ENCODE measurements at places on chromosomes 5 and 9.
A peak's percentile ranks its signal among the peaks of the same experiment; 100 is the strongest.

DNA sequence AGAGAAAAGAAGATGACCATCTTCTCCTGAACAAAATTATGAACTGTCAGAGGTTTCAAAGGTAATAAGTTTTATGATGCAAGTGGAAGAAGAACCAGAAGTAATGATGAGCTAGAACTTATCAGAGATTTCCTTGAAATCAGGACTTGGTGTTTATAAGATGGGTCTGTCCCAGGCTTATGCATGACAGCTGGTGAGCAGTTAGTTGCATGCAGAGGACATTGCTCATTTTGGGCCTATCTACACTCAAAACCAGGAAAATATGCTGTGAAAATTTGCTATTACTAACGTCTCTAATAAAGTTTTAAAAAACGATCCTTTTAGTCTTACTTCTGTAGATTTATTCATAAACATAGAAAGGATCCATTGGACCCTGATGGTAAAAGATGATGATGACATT, 6.6 kb upstream of the STC2 start:
- no peak for DNase-seq

DNA sequence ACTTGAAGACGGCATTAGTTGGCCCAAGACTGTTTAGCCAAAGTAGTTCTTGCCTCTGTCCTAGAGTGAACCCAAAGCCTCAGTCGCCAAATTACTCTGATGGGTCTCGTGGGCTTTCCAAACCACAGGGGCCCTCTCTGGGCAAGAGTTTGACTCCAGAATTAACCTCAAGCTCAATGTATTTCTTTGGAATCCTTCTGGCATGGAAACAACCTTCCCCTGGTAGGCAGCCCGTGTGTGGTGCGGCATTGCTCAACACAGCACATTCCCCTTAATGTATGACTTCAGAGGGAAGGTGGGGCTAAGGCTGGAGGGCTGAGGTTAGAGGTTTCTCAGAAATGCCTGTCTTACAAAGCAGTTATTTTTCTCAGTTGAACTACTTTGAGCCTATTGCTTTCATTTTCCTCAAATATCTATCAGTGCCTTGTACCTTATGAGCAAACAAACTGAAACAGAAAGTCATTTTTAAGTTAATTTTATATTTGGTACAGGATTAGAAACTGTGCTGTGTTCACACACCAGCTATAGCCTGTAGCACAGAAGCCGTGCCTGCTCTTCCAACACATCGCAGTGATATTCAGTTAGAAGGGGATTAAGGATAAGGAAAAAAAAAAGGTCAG, 123.9 kb upstream of the HAPLN1 start:
- no peak for DNase-seq

DNA sequence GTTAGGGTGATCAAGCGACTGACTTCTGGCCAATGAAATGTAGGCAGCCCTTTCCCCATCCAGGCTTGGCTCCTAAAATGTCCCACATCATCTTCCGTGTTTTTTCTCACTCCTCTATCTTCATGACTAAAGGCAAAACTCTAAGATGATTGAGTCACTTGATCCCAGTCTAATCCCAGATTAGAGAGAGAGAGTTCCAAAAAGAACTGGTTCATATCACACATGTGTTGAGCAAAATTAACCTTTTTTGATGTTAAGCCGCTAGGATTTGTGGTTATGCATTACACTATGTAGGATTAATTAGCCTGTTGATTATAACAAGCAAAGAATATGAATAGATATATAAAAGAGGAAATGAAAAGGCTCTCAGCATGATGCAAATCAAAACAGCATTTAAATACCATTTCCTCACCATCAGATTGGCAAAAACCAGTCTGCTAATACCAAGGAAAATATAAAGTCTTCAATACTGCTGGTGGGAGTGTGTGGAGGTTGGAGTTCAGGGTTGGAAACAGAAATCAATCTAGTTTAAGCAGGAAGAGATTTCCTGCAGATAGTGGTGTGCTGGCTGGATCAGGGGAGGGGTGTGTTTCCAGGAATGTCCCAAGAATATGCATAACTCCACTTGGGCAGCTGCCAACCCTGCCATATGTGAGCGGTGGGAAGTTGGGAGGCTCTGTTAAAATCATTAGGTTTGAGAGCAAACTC, 187.6 kb upstream of the S1PR3 start:
- DNase-seq: no peak

DNA sequence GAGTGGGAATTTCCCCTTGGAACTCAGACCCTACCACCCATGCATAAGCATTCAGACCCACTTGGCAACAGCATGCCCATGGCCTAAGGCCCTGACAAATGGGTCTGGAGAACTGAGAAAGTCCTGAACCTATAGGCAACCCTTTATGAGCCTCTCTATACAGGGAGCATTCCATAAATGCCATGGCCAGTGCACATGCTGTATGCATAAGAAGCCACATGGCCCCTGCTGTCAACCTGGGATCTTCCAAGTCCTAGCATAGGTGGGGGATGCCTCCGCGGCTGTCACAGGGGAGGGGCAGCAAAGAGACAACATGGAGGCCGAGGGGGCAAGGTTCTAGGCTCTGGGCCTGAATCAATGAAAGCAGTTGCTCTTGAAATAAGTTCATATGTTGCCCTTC, 8.2 kb upstream of the NIPAL4 start:
- no peak for DNase-seq

GRCh38 chr5:83244516-83244915, 167.2 kb downstream of the XRCC4 start:
- no peak for DNase-seq

GRCh38 chr9:109880276-109881169, 100.5 kb downstream of the PALM2AKAP2 start:
- DNase-seq: peak; percentile 2

GRCh38 chr5:175479125-175479881, 943 bp downstream of the SFXN1 start:
- no peak for DNase-seq

- DNase-seq: no peak
These were observed 6.0 kb downstream of the SNX18 start for GRCh38 chr5:54523534-54523933.

DNA sequence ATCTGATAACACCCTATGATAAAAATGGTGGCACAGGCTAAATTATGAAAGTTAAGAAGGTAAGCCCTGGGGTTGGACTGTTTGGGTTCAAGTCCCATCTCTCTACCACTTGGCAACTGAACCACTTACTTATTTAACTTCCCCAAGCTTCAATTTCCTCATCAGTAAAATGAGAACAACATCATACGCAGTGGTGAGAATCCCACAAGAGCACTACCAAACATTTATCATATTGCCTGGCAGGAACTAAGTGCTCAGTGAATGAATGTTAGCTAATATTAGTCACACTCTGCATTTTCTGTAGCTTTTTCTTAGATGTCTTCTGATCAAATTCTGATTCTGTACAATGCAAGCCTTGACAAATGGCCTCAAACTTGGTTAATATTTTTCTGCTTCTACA, 306.7 kb downstream of the EBF1 start:
- no peak for DNase-seq

GRCh38 chr5:140024928-140025327, 18.2 kb downstream of the NRG2 start:
- no peak for DNase-seq

GRCh38 chr9:90343366-90343765, 299.3 kb downstream of the DIRAS2 start:
- no peak for DNase-seq

GRCh38 chr9:4397917-4398316, 92.4 kb upstream of the SLC1A1 start:
- DNase-seq: no peak

DNA sequence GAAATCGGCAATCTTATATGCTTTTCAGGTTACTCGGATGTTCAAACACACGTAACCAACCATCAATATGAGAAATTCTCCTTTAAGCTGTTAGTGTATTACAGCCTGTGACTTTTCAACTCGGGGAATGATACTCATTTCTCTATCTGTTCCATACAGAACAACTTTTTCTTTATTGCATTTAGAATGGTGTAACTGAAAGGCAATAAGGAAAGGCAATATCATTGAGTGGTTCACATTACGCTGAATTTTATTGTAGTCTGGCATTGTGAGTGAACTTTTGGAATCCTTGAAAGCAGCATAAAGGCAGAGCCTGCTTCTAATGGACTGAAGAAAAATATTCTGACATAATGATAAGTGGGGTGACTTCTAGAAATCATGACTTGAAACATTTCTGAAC, 54.4 kb upstream of the MEF2C start:
- DNase-seq: no peak

GRCh38 chr5:178996156-178996555, 1.0 kb upstream of the GRM6 start:
- DNase-seq: no peak

DNA sequence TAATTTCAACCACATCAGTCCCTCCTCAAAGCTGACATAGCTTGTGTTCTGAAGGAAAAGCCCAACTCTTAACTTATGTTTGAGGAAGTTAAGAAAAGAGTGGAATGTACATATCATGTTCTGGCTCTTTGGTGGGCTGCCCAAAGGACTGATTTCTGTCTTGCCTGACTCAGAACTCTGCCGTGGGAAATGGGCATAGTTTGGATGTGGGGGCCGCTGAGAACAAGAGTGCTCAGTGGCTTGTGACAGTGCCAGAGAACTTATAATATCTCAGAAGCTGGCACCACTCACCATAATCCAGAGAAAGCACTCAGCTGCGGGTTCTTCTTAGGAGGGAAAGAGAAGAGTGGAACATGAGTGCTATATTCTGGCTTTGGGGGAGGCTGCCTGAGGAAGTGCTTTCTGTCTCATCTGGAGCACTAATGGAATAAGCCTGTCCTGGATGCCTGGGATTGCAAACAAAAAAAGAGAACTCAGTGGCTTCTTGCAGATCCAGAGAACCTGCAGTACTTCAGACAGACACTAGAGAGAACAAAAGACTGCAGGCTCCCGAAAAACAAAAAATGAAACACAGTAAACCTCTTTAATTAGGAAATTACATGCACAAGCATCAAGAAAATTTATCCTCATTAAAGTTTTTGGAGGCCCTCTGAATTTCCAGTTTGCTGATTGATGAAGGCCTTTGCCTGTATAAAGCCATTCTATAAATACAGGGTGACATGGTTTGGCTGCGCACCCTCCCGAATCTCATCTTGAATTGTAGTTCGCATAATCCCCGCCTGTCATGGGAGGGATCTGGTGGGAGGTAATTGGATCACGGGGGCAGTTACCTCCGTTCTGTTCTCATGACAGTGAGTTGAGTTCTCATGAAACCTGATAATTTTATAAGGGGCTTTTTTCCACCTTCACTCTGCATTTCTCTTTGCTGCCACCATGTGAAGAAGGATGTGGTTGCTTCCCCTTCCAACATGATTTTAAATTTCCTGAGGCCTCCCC, 207.0 kb downstream of the DMAC1 start:
- DNase-seq: no peak

- DNase-seq: no peak
These were observed 52.4 kb upstream of the PSD2 start for GRCh38 chr5:139743001-139743771.

DNA sequence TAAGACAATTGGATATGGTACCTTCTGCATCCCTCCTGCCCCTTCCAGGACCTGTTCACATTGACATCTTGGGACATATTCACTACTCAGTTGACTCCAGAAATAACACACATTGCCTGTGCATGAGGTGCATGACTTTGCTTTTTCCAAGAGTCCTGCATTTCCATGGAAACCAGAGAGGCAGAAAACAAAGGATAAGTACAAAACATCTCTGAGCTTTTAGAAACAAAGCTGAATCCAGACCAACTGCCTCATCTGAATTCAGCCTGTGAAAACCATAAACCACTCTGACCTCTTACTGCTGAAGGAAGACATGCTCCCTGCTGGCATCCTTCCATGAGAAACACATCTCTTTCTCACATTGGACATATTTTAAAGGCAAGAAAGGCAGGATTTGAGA, 695.1 kb downstream of the TAF11L14 start:
- no peak for DNase-seq

DNA sequence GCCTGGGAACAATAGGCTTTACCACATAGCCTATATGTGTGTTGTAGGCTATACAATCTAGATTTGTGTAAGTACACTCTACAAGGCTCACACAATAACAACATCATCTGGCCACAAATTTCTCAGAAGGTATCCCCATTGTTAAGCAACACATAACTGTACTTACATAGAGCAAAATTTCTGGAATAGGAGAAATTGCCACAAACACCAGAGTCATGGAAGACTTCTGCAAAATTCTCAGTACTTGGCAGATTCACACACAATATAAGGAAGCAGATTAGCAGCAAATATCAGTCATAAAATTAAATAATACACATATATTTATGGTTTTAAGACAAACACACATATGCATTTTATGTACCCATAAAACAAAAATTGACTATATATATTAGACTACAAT, 16.4 kb downstream of the GNAQ start:
- no peak for DNase-seq

GRCh38 chr5:90878549-90879196, 320.1 kb downstream of the ADGRV1 start:
- no peak for DNase-seq

All from effector memory CD8-positive, alpha-beta T cell (primary cell).